ENCODE measurements at places on chromosomes 7 and 10.

DNA sequence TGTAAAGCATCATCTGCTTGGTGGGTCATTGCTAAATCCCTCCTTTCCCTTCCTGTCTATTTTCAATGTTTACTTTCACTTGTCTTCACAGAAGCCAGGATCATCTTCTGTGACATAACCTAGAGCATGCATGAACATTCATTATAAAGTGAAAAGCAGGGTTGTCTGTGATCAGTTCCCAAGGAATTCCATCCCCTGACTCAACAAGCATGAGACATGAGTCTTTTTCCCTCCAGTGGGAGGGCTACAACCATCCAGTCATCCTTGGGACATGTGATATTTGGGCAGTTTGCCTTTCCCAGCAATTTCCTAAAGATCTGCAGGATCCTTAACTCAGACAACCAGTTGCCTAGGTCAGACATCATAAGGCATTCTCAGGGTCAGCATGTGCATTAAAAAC, 166.3 kb upstream of the TMEM196 start:
- DNase-seq: no peak

DNA sequence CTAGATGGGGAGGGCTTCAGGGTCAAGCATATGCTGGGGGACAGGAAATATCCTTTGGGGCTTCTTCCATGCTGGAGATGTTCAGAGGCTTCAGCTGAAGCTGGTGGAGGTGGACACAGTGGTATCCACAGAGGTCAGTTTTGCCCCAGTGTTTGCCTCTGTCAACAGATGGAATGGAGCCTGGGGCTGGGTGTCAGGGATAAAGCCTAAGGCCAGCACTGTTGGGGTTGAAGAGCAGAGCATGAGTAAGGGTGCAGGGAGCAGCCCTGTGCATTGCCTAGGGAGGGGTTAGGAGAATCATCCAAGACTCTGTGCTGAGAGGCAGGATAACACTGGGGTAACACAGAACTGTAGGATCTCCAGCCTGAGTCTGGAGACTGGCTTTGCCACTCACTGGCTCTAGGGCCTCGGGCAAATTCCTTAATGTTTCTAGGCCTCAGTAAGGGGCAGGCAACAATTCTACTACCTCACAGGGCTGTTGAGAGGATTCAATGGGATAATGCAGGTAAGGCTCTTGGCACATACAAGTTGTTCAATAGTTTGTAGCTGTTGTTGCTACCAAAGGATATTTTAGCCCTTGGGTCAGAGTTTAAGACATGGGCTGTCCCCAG, 21.8 kb upstream of the MYL7 start:
- DNase-seq: no peak

- no peak for DNase-seq
These were observed 3.2 kb downstream of the PYROXD2 start for GRCh38 chr10:98411768-98412167.

- no peak for DNase-seq
These were observed 95.3 kb upstream of the CYP26C1 start for GRCh38 chr10:92965314-92965713.

DNA sequence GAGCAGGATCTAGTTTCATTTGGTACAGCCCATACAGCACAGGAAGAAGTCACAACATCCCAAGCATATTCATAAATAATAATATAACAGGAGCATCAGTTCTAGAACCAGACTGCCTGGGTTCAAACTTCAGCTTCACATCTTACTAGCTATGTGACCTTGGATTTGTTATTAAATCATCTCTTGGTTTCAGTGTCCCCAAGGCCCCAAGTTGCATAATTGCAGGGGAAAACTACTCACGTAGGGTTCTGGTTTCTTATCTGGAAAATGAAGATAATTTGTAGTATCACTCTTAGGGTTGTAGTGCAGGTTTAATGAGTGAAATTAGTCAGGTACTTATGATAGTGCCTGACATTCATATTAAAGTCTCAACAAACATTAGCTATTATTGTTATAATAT, 5.5 kb upstream of the IQUB start:
- no peak for DNase-seq

DNA sequence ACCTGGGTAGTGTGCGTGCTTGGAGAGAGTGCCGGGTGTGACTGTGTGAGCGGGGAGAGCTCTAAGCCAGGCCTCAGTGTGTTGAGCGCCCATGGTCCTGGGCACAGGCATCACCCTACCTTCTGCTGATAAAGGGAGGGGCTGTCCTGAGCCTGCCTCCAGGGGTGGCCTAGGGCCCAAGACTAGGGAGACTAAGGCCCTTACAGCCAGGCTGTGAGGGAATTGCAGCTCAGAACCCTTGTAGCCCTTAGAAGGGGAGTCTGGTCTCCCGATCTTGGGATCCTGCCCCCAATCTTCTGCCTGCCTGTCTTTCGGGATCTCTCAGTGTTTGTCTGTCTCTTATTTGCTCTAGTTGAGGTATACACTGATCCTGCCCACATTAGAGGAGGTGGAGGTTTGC, 41.2 kb downstream of the PAX2 start:
- no peak for DNase-seq

DNA sequence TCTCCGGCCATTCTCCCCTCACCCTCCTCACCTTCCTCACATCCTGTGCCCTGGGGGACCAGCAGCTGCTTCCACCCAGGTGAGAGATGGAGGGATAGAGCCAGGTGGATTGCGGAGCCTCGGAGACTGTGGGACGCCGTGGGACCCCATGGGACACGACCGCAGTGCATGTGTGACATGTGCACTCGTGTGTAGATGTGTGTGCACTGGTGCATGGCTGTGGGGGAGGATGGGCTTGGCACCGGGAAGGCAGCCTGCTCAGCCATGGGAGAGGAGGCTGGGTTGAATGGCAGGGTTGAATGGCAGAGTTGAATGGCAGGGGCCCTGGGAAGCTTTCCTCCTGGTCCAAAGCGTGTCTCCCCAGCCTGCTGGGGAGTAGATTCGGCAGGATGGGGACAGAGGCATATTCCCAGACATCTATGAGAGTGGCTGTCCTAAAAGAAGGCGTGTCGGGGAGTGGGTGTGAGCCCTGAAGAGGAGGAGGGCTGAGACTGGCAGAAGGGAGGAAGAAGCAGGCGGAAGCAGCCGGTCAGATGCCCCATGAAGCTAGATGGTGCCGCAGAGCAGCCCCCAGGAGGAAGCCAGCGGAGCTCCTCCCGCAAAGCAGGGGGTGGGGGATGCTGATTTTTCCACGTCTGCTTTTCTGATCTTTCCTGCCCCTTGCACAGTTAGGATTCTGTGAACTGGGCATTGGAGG, 815 bp downstream of the GIMAP8 start:
- DNase-seq: no peak

DNA sequence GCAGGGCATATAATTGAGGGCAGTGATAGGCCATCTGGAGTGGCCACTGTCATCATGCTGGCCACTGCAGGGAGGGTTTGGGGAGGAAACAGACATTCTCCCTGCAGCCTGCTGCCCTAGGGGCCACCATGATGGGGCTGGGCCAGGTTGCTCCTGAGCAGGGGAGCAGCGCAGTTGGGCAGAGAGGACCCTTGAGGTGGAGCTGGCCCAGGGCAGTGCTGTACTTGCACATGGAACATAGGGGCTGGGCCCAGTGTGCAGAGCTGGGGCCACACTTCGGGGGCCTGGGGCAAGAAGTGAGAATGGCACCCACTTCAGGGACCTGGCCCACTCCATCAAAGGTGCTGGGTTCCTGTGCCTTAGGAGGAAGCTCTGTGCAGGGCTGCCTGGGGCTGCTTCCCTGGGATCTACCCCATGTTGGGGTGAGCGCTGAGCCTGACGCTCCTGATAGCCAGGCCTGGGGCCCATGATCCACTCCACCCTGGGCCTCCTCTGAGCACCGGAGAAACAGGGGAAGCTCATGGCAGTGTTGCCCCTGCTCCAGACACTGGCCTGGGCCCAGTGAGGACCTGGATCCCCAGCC, 21.3 kb upstream of the NUB1 start:
- DNase-seq: no peak

- DNase-seq: no peak
These were observed 49.6 kb upstream of the PDE1C start for GRCh38 chr7:32119790-32120196.

- DNase-seq: no peak
These were observed 75.3 kb upstream of the DNAAF5 start for GRCh38 chr7:651032-651728.

DNA sequence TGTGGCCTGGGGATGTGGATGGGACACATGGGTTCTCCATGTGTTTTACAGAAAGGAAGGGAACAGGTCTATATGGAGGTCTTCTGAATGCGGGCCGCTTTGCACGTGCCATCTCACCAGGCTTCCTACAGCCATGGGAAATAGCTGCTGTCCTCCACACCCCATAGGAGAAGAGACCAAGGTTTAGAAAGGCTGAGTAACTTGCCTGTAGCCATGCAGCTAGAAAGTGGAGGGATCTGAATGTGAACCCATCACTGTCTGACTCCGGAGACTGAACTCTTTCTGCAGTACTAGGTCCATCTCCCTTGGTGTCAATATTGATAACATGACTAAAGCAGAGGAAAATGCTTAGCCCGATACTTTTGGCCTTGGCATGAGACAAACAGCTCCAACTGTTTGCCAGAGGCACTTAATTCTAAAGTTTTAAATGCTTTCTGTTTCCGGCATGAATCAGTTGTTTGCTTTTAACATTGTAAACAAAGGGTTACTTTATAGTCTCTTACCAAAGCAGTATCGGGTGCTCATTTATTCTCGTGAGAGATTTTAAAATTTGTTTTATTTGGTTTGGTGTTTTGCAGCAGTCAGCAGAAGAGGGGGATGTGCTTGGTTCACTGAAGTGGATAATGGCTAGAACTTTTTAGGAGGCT, 64.8 kb upstream of the LOXL4 start:
- no peak for DNase-seq

GRCh38 chr10:15280462-15280861, 90.6 kb downstream of the FAM171A1 start:
- DNase-seq: no peak

GRCh38 chr10:79482741-79483140, 29.6 kb upstream of the EIF5AL1 start:
- DNase-seq: no peak

GRCh38 chr10:49194212-49194920, 6.2 kb upstream of the TMEM273 start:
- DNase-seq: no peak

All from activated CD8-positive, alpha-beta memory T cell treated with anti-CD3 and anti-CD28 coated beads for 1 hour (primary cell).